NCI-H1092 treated with DMSO at 0.1 percent for 48 hours (cell line): ENCODE measurements at places on chromosomes 3 and 15.

GRCh38 chr3:115790759-115791158, 167.4 kb downstream of the GAP43 start:
- no peak for DNase-seq

GRCh38 chr3:111428301-111428700, 113.7 kb upstream of the CD96 start:
- no peak for DNase-seq

DNA sequence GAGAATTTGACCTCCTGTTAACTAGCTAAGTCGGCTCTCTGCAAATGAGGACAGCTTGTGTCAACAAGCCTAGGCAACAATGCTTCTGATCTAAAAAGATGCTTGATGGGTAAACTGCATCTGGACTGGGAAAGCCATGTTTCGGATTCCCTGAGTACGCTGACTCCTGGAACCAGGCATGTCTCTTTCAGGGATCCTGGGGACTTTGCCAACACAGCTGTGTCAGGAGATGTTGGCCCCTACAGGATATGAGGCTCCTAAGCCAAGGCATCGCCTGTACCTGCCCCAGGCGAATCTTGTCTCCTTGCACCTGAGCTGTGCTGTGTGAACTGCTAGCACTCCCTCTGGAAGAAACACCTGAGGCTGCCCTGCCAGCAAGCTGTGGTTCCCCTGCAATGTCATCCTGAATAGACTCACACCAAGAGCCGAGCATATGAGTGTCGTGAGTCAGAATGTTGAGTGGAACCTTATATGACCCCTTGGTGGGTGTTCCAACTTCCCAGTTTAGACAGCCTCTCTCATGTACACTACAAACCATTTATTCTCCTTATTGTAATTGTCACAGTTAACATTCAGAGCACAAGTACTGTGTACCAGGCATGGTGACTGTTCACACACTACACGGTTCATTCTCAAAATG, 17.0 kb downstream of the EOGT start:
- no peak for DNase-seq

DNA sequence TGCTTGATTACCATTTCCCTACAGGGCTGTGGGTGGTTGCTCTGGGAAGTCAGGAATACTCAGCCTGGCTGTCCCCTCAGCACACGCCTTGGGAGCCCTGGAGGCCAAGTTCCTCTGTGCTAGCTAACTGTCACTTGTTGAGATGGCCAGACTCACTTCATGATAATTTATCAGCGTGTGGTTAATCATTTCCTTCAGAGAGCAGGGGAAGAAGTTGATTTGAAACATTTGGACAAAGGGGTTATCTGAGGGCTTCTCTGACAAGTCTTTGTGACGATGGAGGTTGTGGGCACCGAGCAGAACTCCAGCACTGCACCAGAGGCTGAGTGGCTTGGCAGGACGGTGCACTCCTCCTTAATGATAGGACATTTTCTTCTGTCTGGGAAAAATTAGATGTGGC, 61.9 kb downstream of the WHAMM start:
- no peak for DNase-seq

- DNase-seq, result no peak
These were observed 55.9 kb downstream of the NGLY1 start for GRCh38 chr3:25727316-25727715.

DNA sequence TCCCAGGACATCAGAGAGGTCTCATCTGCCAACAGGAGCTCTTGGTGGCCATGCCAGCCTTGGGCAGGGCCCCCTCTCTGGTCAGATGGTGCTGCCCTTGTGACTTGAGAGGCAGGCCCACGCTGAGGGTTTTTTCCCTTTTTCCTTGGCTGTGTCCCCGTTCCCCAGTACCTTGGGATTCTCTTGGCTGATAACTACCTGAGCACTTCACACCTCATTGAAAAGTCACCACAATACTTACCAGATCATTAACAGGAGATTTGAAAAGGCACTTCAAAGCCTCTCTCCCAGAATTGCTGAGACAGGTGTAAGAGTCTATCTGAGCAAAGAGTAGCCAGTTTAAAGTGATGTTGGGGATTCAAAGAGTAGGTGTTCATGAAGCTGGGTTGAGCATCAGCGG, 15.1 kb upstream of the TMEM158 start:
- DNase-seq, result no peak

DNA sequence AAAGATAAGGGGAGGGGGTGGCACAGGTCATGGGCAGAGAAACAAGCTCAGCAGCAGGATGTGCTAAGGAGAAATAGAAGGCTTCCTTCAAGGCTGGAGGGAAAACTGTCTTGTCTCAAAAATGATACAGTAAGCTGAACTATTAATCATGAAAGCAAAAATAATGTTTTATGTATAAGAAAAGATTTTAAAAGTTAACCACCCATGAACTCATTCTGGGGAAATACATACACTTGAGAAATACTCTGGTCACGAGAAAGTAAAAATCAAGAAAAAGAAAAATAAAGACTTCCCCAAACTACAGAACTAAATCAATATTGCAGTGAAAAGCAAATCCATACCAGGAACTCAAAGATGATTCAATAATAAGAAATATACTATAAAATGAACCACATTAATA, 80.7 kb downstream of the KLF13 start:
- no peak for DNase-seq

DNA sequence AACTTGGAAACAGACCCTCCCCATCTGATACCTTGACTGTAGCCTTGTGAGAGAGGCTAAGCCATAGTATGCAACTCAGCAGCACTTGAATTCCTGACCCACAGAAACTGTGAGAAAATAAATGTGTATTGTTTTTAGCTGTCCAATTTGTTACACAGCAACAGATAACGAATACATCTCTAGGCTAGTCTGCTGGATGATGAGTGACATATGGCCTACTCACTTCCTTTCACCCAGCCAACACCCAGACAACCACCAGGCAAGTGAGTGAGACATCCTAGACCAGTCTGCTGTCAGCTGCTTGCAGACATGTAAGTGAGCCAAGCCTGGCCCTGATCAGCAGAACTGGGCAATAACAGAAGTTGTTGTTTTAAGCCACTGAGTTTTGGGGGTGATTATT, 19.2 kb upstream of the SMAD6 start:
- no peak for DNase-seq

- peak; percentile 1 for DNase-seq
These were observed 48.6 kb upstream of the LDHAL6B start for GRCh38 chr15:59157840-59158700.

DNA sequence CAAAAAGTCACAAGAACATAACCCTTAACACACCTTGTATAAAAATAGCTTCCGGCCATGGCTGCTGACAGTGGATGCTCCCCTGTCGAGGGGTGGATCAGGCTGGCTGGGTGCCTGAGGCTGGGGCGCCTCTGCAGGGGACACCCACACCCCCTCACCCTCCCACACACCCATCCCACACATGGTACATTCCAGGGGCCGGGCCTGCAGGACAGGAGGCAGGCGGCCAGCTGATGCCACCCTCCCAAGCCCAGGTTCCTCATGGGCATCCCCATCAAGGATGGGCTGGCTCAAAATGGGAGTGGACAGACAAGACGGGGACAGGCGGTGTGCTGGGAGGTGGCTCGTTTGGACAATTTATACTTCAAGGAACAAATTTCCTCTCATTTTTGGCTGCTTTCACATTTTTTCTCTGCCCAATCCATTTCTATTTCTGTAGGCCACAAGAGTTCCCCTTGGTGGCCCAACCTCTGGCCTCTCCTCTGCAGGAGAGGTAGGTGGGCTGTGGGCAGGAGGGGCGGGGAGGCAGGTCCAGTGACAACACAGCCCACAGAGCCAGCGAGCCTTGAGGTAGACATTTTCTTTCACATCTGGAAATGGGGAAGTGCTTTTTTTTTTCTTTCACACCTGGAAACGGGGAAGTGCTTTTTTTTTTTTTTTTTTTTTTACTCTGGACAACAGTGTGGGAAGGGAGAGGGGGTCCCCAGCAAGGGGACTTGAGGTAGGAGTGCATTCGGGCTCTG, 23.3 kb downstream of the RNU5B-1 start:
- DNase-seq, result no peak

DNA sequence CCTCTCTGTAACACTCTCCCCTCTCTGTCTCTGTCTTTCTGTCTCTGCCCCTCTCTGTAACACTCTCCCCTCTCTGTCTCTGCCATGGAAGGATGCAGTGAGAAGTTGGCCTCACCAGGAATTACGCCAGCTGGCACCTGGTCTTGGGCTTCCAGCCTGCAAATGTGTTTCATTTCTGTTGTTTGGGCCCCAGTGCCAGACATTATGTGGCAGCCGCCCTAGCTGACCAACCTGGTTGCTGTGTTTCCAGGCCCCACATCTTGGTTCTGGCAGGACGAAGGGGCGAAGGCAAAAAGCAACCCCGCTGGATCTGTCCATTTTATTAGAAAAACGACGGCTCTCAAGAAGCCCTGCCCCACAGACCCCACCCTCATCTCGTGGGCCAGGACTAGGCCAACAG, 5.2 kb upstream of the ZXDC start:
- no peak for DNase-seq

DNA sequence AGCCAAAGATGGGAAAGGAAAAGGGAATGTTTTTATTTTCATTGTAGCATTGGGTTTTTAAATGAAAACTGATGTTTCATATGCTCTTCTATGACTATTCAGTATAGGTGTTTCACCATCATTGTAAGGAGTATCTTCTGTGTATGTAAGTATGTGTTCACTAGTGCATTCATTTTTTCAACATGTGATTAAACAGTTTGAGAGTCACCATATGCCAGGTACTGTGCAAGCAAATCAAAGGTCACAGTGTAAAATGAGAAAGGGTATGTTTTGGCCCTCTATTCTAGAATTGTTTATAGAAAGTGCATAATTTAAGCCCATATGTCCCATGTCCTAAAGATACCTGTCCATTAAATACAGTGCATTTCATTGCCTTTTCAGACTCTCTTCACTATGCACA, 207.2 kb downstream of the ZBTB20 start:
- peak; percentile 71 for DNase-seq

- DNase-seq, result no peak
These were observed 44.0 kb upstream of the ETV5 start for GRCh38 chr3:186152889-186153292.

DNA sequence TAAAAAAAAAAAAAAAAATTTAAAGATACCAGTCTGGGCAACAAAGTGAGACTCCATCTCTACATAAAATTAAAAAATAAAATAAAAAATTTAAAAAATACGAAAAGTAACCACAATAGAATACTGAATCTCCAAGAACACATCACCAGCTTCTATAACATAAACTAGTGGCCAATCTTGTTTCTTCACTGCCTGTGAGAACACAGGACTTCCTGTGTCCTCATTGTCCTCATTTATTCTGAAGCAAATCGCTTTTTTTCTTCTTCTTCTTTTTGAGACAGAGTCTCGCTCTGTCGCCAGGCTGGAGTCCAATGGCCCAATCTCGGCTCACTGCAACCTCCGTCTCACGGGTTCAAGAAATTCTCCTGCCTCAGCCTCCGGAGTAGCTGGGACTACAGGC, 28.6 kb upstream of the RAB7A start:
- DNase-seq, result no peak

DNA sequence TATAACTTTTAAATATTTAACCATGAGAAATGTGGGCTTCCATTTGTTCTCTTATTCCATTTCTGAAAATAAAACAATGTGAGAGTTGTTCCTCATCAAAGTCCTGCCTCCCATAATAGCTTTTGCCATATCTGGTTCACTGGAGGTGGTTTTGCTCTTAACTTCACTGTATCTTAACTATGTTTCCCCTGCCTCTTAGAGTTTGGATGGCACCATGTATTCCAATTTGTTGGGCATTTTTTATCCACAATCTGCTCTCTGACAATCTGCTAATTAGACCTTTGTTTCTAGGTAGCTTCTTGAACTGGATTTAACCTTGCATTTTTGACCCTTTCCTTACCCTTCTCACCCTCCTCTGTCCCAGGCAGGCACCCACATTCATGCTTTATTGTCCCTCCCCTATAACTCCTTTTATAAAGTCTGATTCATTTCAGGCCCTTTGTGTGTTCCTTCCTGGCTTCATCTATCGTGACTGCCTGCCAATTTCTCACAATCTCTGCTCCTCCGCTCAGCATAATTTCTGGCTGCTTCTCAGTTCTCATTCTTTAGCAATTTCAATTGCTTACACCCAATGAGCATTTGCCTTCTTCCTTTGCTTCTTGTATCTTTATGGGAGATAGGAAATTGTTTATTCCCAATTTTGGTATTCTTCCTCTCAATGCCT, 144.2 kb upstream of the ARHGEF26 start:
- DNase-seq, result no peak

DNA sequence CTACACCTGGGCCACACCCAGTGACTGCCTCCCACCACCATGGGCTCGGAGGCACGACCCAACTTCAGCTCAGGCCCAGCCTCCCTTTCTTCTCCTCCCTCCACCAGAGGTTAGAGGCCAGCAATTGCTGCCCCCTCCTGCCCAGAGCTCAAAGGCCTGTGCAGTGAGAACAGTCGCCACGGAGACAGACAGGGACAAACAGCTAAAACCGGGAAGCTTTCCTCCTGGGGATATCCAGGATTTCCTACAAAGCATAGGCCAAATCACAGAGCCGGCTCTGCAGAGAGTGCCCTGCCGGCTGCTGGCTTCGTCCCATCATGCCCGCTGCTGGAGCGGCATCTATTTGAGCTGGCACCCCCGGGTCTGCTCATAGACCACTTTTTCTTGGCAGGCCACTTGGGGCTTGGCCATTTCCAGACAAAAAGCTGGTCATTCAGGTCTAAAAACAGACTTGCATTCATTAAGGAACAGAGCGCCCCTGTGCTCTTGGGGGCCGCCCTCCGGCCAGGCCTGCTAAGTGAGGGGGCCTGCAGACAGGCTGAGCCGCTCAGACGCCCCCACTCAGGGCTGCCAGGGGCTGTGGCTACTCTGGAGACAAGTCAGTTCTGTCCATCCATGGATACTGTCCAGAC, 17.5 kb downstream of the GRAMD2A start:
- DNase-seq, result no peak

DNA sequence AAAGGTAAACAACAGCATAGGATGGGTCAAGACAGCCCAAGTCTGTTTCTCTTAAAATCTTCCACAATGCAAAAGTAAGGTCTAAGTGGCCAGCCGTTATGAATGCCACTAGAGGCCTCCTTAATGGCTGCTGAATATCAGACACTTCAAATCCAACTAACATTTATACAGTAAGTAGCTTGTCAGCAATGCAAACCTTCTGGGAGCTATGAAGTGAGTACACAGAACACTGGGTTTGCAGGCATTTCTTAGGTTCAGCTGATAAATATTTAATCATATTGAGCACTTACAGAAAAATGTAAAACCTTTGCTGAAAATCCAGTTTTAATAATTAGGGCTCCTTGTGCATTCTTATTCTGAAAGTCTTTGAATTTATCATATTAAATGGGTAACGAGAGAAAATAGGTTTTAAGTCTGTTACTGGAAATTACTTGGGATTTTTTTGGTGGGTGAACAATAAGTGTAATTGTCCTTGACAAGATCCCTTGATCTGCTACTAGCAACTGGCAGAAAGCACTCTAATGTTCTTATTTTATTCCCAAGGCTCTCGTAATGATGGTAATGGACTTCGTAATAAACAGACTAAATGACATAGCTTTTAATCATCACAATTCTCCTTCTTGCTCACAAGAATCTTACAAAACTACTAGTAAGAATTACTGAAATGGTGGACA, 141.7 kb upstream of the GPR149 start:
- no peak for DNase-seq

GRCh38 chr3:59290358-59290757, 240.5 kb upstream of the CFAP20DC start:
- DNase-seq, result no peak

GRCh38 chr15:60568914-60569391, 90.0 kb upstream of the ICE2 start:
- no peak for DNase-seq
